ENCODE measurements at places on chromosomes 1 and 21.
A peak's percentile ranks its signal among the peaks of the same experiment; 100 is the strongest.

DNA sequence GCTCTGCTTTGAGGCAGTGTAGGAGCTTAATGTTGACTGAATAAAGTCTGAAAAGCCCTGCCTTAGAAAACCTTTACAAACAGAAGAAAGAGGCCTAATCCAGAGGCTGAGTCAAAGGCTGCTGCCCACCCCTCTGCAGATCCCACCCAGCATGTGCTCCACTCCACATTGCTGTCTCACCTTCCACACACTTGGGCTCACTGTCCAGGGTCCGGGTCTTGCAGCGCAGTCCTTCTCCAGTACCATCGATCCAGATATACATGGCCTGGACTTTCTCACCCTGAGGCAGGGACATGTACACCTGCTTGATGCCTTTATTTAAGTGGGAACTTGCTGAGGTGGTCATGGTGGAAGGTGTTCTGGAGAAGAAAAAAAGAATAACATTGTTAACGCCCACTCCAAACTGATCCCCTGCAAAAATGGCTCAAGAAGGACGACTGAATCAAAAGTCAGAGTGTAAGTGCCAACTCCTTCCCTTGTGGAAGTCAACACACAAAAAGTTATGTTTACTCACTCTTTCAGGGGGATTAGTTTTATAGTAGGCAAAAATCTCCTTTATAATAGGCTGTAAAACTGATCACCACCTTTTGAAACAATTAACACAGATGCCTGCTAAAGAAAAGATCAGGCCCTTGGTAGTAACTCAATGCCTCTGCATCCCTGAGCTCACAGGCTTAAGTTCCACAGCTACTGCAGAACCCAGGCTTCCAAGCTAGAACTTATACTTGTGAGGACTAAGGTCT, 3.0 kb downstream of the GLUL start:
- DNase-seq: peak; percentile 25

DNA sequence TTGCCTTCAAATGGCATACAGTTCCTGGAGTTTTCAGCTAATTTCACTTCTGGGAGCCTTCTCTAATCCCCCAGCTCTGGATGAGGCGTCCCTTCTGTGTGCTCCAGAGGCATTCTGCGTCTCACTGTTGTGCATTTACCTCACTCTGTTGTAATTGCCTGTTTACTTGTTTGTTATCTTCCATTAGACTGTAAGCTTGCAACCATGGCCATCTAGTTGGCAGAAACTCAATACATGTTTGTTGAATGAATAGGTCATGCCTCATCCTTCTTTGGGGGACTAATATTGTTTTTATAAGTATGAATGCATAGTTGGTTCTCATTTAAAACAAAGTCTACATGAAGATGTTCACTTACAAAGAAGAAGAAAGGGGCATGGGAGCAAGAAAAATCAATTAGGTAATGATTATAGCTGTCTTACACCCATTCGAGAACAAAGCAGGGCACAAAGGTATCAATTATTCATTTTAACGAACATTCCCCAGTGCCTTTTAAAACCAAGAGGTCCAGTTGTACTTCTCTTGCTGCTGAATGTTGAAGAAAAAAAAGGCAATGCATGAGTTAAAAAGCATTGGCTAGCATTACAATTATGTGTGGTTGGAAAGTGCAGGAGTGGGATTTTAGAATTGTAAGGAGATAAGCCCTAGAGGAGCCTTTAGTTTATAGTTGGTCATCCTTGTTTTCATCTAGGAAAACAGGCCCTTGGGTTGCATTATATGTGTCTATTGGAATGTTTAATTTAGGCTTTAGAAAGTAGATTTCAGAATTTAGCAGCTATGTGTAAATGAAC, 6.0 kb downstream of the RGL1 start:
- no peak for DNase-seq

DNA sequence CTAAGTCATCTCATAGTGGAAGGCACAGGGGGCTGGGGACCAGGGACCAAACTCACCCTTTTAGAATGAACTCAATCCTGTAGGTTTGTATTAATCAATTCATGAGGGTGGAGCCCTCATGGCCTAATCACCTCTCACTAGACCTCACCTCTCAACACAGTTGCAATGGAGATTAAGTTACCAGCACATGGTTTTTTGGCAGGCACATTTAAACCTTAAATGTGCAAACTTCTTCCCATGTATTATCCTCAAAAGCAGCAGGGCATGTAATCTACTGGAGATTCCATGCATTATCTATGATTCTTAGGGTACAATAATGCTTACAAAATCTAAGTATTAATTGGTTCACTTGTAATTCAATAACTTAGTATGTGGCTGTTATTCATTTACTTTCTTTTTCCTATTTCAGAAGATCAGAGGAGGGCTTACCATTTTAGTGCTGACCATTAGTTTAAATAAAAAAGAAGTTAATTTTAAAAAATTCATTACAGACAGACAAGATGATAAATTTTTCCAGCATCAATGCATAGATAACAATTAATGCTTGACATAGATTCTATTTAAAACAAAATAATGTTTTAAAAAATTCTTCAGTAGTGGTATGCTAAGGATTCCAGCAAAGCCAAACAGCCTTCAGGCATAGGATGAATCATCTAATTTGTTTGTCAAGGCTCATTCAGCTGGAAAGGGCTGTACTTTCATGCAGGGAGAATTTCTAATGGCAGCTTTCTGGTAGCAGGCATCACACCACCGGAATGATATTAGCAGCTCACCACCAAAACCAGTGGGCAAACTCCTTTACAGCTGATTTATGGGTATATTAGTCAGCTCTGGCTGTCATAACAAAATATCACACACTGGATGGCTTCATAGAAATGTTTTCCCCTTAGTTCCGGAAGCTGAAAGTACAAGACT, 124.6 kb upstream of the ZNF648 start:
- DNase-seq: no peak

- DNase-seq: no peak
These were observed 45.3 kb downstream of the URB2 start for GRCh38 chr1:229671310-229671709.

Data from nucleus accumbens (tissue), 56 donors.